A549 (cell line): ENCODE measurements at places on chromosomes 16 and 17. TPM values are rescaled to one million over a fixed set of nuclear protein-coding genes. Genes with fewer than 3 reads are reported as not detected.

Gene CDK3
- 4.7 to 5.2 TPM (median 5.1 TPM) in 3 replicates for polyA plus RNA-seq

Gene HLF
- polyA plus RNA-seq: 0.31 to 0.71 TPM (median 0.35 TPM) in 3 replicates

Gene CACNA1G
- polyA plus RNA-seq: 7.5 to 9.0 TPM (median 8.9 TPM) in 3 replicates

Gene GAN
- polyA plus RNA-seq: 2.5 to 2.8 TPM (median 2.8 TPM) in 3 replicates

Gene HAS3
- 12.4 to 18.6 TPM (median 14.1 TPM) in 3 replicates for polyA plus RNA-seq

Gene TOP3A
- 28.2 to 30.7 TPM (median 29.3 TPM) in 3 replicates for polyA plus RNA-seq

Gene ABI3
- polyA plus RNA-seq: not detected in 3 replicates

Gene CCL2
- 130 to 161 TPM (median 144 TPM) in 3 replicates for polyA plus RNA-seq

Gene ACBD4
- 13.0 to 14.8 TPM (median 13.7 TPM) in 3 replicates for polyA plus RNA-seq

DNA sequence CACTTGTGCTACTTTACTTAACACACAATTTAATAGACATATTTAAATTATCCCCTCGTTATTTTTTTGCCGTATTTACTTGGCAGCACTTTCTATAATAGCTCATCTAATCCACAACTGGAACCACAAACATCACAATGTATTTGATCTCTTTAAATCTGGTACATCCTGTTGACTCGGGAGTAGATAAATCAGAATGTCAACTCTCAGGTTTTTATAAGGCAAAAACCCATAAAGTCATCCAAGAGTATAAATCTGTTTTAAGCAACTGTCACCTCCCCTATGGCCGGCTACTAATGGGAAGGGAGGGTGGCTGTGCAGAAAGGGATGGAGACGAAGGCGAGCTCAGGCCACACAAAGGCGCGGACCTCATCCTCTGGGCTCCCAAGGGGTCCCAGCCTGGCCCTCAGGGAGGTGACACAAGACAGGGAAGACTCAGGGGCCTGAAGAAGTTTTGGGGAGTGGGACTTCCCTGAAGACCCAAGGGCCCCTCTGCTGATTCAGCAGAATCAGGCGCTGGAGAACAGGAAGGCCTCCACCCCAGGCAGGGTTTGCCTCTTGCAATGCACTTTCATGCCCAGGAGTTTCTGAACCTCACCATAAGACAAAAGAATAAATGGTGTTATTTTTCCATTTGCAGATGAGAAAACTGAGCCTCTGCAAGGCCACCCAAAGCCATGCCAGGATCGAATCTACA, 122.5 kb downstream of the ZNF423 start:
- no peak for DNase-seq

DNA sequence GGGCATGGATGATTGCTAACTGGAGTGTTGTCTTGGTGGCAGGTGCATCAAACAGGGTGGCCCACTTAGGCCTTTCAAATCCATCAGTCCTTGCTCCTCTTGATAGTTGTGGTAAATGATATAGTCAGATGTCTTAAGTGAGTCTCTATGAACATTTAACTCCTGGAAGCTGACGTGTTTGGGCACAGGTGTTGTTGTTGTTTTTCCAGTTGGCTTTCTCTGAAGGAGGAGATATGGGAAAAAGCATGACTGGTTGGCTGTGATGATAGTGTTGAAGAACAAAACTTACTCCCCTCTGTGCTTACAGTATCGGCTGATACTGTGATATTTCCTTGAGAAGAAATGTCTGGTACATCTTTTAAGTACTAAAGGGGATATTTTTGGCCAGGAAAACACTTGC, 18.0 kb downstream of the TNRC6A start:
- DNase-seq: no peak

GRCh38 chr16:68285683-68286082, 21.4 kb downstream of the SLC7A6 start:
- no peak for DNase-seq

GRCh38 chr16:84589975-84590719, 27.7 kb downstream of the COTL1 start:
- DNase-seq: no peak

- DNase-seq: no peak
These were observed 48.9 kb downstream of the SMPD3 start for GRCh38 chr16:68399456-68399855.

DNA sequence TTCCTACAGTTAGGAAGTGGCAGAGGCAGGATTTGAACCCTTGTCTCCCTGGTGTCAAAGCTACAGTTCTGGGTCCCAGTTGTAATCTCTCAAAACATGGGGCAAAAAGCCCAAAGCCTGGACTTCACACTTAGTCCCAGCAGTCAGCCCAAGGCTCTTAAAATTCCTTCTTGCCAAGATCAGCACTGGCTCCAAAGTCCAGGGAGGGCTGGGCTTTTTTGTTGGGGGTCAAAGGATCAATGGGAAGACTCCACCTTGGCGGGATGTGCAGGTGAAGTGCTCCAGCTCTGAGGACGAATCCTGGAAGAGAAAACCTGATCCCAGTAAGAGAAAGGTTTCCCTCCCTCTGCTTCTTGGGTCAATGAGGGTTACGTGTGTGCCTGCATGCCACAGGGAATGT, 195.5 kb downstream of the HAPSTR1 start:
- DNase-seq: no peak

GRCh38 chr17:38554430-38555350, 51.1 kb downstream of the SRCIN1 start:
- DNase-seq: no peak

- no peak for DNase-seq
These were observed 11.4 kb upstream of the NDRG4 start for GRCh38 chr16:58488531-58488930.

DNA sequence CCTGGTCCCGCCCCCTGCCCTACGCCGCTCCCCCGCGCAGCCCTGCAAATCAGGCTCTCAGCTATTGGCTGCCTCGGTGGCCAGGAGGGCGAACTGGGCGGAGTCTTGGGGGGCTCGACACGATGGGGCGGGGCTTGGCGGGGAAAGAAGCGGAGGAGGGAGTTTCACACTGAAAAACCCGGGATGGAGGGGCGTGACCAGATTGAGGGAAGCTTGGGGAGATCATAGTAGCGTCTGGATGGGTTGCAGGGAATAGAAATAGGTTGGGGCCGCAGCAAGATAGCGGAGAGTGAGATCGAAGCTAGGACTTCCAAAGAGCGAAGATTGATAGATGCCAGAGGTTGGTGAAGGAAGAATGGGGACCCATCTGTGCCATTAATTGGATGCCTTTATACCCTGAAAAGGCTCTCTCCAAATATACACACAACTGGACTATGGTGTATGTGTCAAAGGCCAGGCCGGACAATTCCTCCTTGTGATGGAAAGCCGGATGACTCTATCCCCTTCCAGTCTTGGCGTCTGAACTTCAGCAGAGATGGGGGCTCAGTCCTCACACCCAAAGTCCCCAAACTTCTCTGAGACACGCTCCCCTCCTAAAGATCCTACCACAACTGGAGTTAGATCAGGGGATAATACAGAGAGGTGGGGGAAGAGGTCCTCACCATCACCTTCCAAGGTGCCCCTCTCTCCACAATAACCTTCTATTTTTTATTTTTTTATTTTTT, 376 bp upstream of the STAC2 start:
- peak; percentile 91 for DNase-seq

DNA sequence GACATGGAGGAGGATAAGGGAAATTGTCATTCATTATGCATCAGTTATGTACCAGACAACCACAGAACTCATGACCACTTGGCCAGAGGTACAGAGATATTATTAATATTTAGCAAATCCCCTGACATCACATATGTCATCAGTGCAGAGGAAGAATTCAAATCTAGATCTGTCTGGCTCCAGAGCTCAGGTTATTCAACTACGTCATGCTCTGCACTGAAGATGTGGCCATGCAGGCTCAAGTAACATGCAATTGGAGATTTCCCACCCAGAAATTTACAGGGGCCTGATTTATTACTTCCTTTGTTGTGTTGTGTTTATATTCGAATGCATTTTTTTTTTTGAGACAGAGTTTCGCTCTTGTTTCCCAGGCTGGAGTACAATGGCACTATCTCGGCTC, 224.3 kb downstream of the HS3ST4 start:
- DNase-seq: no peak

GRCh38 chr17:71142333-71142732, 973.0 kb downstream of the KCNJ2 start:
- DNase-seq: no peak

DNA sequence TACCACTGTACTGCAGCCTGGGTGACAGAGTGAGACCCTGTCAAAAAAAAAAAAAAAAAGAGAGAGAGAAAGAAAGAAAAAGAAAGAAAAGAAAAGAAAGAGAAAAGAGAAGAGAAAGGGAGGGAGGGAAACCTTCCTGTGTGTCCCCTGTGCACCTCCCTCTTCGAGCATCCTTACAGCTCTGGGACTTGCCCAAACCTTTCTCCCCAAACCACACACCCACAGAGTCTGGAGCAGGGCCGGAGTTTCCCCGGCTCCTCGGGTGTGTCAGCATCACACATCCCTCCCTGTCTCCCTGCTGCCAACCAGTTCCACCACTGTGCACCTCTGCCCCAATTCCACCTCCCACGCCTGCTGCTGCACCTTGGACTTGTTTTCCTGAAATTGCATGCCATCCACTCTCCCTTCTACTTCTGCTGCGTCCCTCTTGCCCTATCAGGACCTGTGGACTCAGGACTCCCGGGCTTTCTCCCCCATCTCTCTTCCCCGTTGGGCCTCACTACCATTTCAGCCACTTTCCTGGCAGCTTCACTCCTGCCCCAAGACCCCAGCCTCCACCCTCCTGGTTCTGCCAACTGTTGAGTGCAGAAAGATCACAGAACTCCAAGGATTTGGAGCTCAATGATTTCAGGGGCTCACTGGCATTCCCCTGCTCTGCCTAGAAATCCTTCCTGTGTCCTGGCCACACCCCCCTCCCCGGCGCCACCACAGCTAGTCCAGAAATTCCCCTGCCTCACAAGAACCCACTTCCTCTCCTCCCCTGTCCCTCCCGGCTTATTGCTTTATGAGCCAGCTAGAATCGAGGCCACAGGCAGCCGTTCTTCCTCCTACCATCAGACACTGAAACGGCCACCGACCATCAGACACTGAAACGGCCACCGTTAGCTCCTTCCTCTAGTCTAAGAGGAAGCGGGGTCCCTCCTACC, 3.7 kb upstream of the CDK3 start:
- DNase-seq: no peak

- DNase-seq: no peak
These were observed 2.3 kb downstream of the PRMT7 start for GRCh38 chr16:68313116-68313515.

DNA sequence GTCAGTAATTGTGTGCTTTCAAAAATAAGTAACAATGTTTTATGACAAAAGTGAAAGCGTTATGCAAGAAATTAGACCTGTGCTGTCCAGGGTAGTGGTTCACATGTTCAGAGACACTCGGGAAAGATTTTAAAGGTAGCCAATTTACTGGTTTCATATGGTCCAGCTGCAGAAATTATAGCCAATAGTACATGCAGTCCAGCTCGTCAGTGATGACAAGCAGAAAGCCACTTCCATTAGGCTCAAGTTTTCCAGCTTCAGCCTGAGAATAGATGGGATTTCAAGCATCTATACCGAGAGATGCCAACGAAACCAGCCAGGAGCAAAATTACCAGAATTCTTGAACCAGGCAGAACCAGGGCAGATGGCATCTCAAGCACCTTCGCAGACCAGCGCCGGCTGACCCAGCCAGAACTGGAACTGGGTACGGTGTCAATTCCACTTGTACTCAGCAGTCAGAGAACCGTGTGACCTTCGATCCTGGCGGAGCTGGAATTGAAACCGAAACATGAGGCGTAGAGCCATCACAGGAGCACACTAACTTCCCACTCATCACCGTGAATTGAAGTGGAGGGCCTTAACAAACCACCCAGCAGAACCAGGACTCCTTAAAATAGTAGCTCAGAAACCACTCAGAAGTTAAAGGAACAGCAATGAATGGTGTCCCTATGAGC, 207.9 kb upstream of the HSBP1 start:
- no peak for DNase-seq

- DNase-seq: peak; percentile 17
These were observed 31.6 kb downstream of the VWA3A start for GRCh38 chr16:22123759-22124490.

DNA sequence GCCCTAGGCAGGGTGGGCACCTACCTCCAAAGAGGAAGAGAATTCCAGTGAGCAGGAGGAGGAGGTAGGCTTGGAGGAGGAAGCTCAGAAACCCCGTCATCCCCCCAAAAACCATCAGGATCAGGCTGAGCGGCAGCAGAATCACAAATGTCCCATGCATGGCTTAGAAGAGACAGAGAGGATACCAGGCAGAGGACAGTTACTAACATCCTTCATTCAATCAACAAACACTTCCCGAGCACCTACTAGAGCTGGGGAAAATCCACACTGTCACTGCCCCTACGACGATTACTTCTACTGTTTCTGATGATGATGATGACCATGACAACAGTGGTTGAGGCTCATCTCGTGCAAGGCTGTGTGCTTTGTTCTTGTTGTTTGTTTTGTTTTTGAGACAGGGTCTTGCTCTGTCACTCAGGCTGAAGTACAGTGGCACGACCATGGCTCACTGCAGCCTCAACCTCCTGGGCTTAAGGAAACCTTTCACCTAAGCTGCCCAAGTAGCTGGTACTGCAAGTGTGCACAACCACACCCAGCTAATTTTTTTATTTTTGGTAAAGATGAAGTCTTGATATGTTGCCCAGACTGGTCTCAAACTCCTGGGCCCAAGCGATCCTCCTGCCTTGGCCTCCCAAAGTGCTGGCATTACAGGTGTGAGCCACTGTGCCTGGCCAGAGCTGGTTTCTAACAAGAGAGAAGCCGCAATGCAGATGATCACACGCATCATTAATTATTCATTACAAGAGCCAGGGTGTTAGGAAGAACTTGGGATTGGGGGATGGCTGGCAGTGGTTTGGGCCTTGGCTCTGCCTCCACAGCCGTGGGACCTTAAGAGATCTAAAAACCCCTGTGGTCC, 18.0 kb downstream of the TMEM114 start:
- no peak for DNase-seq

DNA sequence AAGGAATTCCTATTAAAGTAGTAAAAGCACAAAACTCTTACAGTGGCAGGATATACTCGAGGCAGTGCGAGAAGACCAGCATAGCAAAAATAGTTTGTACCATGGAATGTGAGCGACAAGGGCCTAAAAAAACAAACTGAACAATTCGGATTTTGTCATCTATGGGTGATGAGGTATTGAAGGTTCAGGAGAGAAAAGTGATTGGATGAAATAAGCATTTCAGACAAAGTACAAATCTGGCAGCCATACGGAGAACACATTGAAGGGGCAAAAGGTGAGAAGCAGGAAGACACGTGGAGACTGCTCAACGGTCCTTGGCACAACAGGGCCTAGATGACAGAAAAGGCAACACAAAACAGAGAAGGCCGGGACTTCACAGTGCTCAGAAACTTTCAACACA, 22.5 kb downstream of the MYH10 start:
- DNase-seq: no peak

GRCh38 chr16:12256921-12257320, 280.4 kb downstream of the SNX29 start:
- no peak for DNase-seq

DNA sequence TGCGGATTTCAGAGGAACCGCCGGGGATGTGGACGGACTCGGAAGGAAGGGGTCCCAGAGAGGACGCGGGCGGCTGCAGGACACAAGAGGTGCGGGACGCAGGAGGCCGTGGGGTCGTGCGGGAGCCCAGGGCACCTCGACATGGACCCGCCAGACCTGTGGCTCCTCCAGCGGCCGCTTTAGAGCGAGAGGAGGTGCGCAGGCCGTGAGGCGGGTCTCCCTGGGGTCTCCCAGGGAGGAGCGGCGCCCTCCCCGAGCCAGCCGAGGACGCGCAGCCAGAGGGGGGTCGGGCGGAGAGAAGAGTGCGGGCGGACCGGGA, 6.8 kb upstream of the FLYWCH1 start:
- no peak for DNase-seq
